Activated naive CD8-positive, alpha-beta T cell treated with anti-CD3 and anti-CD28 coated beads, Interleukin-2, amount 10 ng/mL, durations not matched to agents 7 days and 5 days (primary cell): ENCODE measurements at places on chromosomes 4 and X. TPM values are rescaled to one million over a fixed set of nuclear protein-coding genes. Genes with fewer than 3 reads are reported as not detected.

DNA sequence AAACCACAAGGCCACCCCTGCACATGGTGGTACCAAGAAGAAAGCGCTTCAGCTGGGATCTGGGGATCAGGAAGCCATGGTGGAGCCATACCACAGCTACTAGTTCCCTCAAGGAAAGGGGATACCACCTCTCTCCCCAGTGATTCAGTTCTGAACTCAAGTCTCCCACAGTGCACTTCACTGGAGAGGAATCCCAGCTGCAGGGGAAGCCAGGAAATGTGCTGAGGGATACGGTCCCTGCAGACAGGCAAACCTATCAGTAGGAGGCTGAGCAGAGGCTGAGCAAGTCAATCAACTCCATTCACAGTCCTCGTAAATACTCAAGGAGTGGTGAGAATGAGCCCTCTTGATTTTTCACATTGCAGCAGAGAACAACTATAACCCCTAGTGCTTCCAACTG lies 11.0 kb downstream of the TMEM192 start:
- no peak for DNase-seq

DNA sequence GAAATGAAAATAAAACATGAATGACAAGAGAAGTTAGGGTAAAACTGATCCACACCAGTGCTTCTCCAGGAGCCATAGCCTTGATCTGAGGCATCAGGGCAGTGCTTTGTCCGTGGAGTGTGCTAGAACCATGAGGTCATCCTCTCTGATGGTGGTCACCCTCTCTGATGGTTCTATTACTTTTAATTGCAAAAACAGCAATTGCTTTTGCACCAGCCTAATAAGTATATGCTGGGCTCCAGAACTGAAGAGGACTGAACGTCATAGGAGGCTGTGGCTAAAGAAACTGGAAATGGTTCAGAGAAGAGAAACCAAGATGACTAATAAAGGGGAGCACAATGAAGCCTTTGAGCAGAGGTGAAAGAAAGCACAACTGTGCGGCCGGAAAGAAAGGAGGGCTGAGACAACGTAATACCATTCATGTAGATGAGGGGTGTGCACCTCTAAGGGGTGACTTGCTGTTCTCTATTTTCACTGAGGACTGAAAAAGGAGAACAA lies 17.0 kb upstream of the TMEM154 start:
- DNase-seq = no peak

- DNase-seq = no peak
Measured at GRCh38 chr4:22097596-22097995, 149.0 kb upstream of the KCNIP4 start.

USP17L12 gene
- total RNA-seq = not detected

CXXC4 gene
- total RNA-seq = 0.11 TPM

SGMS2 gene
- not detected for total RNA-seq

MAGEA1 gene
- total RNA-seq = not detected
